T1000 (cell line): ENCODE measurements at places on chromosomes 7 and 10.

DNA sequence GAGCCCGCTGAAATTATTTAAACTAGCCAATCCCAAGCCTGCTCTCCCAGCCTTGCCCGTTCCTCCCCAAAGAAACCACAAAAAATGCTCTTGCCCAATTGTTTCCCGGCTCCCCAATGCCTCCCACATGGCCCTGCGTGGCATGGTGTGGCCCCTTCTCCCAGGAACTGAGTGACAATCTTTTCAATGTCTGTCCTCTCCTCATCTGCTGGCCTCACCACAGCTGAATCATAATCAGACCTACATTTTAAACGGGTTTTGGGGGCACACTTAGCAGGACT is 201.5 kb downstream of the PRPF18 start:
- DNase-seq, result no peak

GRCh38 chr7:92576296-92576695 is 13.9 kb downstream of the FAM133B start:
- no peak for DNase-seq

GRCh38 chr10:11189582-11190376 is 172.1 kb downstream of the CELF2 start:
- DNase-seq, result no peak

- DNase-seq, result no peak
These were observed 1.3 kb upstream of the SORCS3 start for GRCh38 chr10:104639590-104640338.

GRCh38 chr10:21468086-21468485 is 57.4 kb downstream of the SKIDA1 start:
- DNase-seq, result no peak

DNA sequence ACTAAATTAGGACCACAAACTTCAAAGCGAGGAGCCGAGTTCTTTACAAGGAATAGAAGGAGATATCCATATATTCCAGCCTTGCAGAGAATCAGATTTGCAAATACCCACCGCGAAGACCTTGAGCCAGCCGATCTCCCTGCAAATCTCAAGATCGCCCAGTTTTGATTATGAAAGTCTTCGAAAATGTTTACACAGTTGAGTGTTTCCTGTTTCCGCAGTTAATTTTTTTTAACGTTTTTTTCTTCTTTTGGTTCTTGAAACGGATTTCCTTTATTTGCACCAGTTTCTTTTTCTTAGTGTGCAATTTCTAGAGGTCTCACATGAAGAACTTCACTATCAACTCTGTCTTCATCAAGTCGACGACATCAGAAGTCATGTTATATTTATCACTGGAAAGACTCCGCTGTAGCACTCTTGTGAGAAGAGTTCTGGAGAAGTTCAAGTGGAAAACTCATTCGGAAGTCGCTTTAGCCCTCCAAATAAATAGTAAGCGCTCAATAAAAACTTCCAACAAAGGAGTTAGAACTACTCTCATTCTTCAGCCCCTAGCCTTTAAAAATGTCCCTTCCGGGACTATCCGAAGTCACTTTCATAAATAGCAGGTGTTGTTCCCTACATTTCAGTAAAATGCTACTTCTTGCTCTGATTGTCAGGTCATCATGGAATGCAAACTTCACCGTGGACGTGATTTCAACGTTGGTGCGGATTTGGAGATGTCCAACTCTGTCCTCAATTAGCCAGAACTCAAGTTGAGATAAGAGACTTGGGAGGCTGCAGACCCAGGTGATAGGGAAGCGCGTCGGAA is 11.9 kb upstream of the SPAG6 start:
- DNase-seq, result no peak

- no peak for DNase-seq
These were observed 66.9 kb downstream of the FAM53B start for GRCh38 chr10:124677293-124677699.

- no peak for DNase-seq
These were observed 191.8 kb upstream of the CDCA7L start for GRCh38 chr7:22137466-22137865.

DNA sequence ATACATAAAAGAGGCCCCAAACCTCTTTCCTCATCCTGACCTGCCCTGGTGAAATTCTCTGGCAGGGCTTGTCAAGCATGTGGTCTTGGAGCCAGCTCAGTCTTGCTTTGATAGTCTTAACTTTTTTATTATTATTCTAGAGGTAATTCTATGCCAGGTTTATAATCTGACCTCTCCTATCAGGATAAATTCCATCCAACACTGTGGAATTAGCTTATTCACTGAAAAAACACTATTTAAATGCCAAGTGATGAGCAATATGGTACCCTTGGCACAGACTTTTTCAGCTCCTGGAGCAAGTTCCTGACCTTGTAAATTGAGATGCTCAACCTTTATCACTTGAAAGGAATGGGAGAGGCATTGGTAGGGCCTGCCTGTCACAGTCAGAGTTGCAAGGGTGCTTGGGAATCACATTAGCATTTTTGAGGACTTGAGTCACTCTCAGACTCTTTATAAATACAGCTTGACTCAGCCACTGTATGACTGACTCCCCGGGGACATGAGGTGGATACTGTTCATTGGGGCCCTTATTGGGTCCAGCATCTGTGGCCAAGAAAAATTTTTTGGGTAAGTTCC is at the start of gene CPA4:
CPA4 (plus strand) TSS at position 480 of the 576 bp plus-strand sequence; CDS start at position 500, 20 bp downstream.
- DNase-seq, result peak; percentile 73

- DNase-seq, result peak; percentile 77
These were observed at the start of gene ELAPOR2 for GRCh38 chr7:87059525-87060287. Gene ELAPOR2 (minus strand): TSS chr7:87059654. CDS start chr7:87059513, 141 bp downstream.

DNA sequence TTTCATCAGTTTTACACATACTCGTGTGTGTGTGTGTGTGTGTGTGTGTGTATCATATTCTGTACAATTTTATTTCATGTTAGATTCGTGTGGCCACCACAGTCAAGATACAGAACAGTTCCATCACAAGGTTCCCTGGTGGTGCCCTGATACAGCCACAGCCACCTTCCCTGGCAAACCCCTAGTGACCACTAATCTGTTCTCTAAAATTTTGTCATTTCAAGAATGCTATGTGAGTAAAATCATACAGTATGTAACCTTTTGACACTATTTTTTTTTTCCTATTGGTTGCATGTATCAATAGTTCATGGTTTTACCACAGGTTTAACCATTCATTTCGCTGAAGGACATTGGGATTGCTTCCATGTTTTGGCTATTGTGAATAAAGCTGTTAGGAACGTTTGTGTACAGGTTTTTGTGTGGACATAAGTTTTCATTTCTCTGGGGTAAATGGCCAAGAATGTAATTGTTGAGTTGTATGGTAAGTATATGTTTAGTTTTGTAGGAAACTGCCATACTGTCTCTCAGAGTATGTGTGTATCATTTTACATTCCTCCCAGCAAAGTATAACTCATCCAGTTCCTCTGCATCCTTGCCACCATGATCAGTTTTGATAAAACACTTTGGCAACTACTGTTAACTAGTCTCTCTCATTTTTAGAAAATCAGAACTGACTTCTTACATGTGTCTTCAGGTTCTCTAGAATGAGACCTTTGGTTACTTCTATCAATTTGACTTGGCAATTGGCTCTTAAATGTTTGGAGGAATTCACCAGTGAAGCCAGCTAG is 20.6 kb downstream of the KLHDC10 start:
- DNase-seq, result no peak

DNA sequence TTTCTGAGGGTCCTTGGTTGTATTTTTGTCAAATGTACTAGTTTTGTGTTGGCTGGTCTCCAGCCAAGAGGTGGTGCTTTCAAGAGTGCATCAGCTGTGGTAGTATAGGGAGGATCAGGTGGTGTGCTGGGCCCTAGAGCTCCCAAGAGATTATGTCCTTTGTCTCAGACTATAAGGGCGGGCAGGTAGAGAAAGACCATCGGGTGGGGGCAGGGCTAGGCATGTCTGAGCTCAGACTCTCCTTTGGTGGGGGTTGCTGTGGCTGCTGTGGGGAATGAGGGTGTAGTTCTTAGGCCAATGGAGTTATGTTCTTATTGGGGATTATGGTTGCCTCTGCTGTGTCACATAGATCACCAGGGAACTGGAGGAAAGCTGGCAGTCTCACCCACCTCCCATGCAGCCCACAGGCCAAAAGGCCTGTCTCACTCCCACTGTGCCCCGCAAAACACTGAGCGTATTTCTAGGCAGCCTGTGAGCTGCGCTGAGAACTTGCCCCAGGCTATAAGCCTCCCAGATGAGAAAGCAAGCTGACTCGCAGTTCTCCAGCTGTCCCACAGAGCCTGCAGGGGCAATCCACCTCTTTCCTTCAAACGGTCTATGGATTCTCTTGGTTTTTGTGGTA is 1066.7 kb downstream of the GRM8 start:
- DNase-seq, result peak; percentile 38

DNA sequence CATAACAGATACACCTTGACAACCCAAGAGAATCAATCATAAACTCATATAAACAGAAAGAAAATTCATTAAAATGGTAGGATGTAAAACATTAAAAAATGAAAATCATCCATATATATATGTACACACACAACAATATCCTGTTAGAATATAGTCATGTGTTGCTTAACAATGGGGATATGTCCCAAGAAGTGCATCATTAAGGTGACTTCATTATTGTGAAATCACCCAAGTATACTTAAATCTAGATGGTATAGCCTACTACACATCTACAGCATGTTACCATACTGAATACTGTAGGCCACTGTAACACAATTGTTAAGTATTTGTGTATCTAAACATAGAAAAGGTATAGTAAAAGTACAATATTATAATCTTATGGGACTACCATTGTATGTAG is 115.8 kb upstream of the TMEM168 start:
- no peak for DNase-seq

- DNase-seq, result no peak
These were observed 100.3 kb downstream of the RAPGEF5 start for GRCh38 chr7:22256541-22257096.

DNA sequence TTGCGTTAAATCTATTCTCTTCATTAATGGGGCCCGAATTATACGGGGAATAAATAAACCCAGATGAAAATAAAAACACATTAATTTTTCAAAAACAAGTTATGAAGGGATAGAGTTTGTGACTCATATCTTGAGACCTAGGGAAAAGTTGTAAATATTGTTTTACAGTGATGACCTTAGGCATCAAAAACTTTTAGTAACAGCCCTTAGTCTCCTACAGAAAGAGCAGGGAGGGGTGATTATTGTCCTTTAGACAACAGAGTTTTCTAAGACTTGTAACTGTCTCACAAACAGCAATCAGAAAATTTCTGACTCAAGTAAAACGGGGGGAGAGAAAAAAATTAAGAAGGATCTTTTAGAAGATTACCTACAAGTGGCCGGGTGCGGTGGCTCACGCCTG is 102.7 kb downstream of the COL28A1 start:
- no peak for DNase-seq

DNA sequence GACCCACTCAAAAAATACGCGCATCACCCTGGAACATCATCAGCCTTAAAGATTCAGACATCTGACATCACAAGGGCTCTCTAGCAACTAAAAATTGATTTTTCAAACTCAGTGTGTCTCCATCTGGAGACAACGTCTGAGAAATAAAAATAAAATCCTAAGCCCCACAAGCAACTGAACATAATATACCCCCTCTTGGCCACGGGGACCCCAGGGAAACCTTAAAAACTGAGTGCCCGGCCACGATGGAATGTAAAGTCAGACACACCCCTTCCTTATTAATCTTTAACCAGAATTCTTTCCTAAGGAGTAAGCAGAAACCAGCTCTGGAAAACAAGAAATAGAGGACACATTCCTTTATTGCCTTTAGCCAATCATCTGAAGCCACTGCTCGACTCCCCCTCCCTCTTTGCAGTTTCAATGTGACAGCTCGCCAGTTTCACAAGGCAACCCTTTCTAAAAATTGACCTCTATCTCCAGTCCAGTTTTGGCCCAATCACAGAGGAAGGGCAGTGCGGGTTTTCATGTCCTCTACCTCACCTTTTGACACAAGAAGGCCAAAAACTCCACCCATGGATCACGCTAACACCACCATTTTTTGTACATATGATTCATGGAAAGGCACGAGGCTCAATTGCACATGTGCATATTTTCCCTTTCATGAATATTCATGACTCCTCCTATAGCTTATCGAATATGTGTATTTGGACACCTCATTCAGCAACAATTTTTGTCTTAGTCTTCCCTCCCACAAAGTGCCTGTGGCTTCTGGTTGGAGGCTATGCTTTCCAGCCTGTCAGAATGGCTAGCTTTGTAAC is 24.2 kb downstream of the IFIT3 start:
- DNase-seq, result peak; percentile 81

- no peak for DNase-seq
These were observed 64.4 kb downstream of the BPGM start for GRCh38 chr7:134710854-134711624.

GRCh38 chr7:121393005-121393366 is 3.1 kb downstream of the FAM3C start:
- no peak for DNase-seq

GRCh38 chr10:21742740-21743412 is 208.8 kb downstream of the MLLT10 start:
- no peak for DNase-seq

- no peak for DNase-seq
These were observed 594.9 kb downstream of the REEP3 start for GRCh38 chr10:64115908-64116643.

- DNase-seq, result no peak
These were observed 122.5 kb downstream of the CTNNA3 start for GRCh38 chr10:67573484-67573883.

- DNase-seq, result no peak
These were observed 290.8 kb upstream of the PCDH15 start for GRCh38 chr10:55091691-55092328.

DNA sequence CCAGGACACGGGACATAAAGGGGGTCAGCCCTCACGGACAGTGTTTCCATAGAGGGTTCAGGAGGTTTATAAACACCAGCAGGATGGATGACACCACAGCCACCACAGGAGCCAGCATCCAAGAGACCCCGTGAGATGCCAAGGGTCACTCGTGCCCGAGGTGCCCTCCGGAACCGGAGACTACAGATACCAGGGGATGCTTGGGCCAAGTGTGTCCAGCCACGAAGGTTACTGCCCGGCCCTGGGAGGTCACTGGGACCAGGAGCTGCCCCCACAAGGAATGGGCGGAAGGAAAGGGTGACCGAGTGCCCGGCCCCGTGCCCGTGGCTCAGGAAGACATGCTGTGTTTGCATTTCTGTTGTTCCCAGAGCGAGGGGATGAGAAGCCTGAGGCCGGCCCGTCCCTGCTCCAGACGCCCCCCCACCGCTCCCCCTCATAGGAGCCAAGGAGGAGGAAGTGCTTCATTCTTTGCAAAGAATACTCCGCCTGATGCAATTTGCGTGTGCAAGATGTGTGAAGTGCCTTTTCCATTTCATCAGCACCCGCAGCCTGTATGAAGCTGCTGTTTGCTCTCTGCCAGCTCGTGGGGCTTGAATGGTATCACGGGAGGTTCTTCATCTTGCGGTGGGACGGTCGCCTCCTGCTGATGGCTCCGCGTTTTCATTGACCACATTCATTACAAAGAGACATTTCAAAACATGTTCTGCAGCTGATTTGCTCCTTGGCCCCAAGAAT is 176.4 kb downstream of the ELFN1 start:
- no peak for DNase-seq

DNA sequence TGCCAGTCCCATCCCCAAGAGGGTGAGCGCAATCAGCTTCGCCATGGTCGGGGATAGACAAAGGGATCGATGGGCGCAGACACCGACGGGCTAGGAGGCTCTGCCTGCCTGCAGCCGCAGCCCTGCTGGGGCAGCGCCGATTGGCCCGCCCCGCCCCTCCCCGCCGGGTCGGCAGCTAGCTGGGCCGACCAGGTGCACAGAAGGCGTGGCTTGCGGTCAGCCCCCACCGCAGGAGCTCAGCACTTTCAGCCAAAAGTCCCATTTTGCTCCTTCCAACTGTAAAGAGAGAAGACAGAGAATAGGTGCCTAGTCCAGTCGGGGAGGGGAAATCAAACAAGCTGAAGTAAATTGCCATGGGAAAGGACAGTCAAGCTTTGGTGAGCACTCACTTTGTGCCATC is at the start of gene PON1:
PON1 (minus strand) TSS at position 102 of the 400 bp plus-strand sequence; CDS start at position 45, 57 bp downstream.
- no peak for DNase-seq
